SK-MEL-5 (cell line): ENCODE measurements at places on chromosomes 11 and 22. TPM values are rescaled to one million over a fixed set of nuclear protein-coding genes. Genes with fewer than 3 reads are reported as not detected.

GRCh38 chr11:3109921-3110706 lies 52.9 kb upstream of the CARS1 start:
- peak; percentile 67 for DNase-seq

DNA sequence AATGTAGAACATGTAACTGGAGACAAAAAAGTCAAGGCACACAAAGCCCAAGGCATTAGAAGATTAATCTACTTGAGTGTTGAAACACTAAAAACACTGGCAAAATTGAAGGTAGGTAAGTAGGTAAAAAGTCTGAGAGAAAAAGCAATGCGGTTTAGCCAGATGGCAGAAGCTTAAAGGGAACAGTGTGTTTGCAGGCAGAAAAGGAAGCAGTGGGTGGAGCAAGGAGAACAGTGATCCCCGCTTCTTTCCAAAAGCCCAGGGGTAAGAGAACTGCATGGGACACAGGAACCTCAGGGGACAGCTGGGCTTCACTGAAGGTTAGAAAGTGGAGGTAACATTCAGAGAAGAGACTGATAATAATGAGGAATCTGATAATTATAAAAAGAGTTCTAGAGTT lies 16.0 kb downstream of the MRE11 start:
- DNase-seq, result no peak

TYR gene
- total RNA-seq, result 1,340 and 1,434 TPM in 2 replicates

DNA sequence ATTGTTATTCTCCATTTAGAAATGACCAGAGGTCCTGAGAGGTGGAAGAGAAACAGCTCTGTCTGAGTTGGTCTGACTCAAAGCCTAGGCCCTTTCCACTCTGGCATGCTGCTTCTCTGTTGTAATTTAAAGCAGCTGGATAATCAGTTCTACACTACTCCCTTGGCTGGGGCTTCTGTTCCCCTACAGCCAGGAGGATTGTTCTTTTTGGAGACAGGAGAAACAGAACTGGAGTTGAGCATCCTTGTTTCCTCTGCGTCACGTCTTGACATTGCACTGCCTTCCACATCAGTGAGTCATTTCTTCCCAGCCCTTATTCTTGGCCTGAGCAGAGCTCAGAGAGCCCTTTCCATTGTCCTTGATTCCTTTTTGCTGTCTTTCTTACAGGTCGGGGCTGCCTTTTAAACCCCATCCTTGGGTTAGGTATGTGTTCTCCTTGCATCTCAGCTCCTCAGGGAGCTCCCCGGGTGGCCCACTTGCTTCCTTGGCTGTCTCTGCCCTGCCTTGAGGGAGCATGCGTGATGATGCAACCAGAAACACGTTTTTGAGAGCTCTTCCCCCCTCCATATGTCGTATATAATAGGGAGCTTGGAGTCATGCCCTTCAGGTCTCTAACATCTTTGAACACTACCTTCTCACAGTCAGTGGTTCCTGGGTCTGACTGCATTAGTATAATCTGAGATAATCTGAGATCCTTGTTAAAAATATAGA lies 35.7 kb downstream of the CYB5R2 start:
- no peak for DNase-seq

- no peak for DNase-seq
Measured at GRCh38 chr11:70140711-70141485, 62.2 kb upstream of the FADD start.

TUBA8 gene
- total RNA-seq, result 0.50 and 0.88 TPM in 2 replicates

MS4A6E gene
- total RNA-seq, result not detected in 2 replicates

DNA sequence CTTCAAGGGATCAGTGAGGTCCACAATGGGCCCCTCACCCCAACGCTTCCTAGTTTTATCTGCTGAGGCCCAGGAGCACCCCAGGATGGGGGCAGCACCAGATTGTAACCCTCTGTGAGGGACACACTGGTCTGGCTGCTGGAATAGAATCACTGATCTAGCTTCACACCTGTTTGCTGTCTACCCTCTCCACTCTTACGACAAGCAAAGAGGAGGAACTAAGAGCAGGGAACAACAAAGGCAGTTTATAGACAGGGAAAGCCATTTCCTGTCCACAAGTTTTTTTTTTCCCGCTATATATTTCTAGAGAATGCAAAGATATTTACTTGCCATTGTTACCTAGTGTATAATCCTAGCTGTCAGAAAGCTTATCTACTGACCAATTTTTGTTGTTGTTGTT lies 61.0 kb upstream of the CRTAM start:
- no peak for DNase-seq

DNA sequence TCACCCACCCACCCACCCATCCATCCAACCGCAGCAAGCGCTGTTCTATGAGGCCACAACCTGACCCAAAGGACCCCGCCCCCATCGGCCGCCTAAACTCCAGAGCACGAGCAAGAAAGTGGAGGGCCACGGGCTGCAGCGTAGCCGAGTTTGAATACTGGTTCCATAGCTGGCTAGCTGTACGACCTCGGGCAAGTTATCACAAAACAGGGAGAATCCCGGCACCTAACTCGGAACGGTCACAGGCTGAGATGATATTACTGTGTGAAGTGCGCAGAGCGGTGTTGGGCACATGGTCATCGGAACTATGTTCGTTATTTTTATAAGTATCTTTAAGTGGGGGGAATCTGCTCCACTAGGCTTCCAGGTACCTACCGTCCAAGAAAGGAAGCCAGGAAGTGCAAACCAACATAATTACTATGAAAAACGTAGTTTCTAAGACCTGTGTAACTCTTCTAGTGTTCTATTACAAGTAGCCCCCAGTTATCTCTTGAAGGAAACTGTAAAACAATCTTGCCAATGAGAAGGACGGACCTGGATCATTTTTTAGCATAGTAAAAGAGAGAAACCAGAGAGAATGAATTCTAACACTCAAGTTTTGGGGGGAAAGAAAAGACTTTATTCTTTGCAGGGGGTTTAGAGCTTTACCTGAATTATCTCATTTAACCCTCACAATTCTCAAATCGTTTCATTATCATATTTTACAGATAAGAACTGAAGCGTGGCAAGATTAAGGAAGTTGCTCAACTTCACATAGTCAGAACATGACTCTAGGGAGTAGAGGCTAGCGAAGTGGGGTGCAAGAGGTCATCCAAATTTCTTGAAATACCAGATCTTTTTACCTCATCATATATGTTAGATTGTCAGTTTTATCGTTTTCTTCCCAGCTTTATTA lies 663 bp upstream of the BUD13 start:
- DNase-seq, result no peak

OR10A2 gene
- total RNA-seq, result not detected in 2 replicates

OLFML1 gene
- total RNA-seq, result not detected in 2 replicates

DNA sequence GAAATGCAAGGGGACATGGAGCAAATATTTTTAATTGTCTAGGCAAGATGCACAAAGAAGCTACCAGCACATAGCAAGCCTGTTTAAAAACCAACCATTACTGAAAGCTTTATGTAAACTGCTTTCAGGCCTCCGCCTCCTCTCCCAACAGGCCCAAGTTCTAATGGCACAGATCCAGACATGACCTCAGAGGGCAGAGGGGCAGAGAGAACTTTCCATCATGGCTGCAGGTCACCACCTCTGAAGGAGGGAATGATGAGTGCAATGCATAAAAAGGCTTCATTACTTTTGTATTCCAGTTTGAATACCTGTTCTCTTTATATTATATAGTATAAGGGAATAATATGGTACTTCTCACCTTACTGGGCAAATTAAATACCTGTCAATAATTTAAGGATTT lies 15.2 kb downstream of the DDX17 start:
- no peak for DNase-seq

DNA sequence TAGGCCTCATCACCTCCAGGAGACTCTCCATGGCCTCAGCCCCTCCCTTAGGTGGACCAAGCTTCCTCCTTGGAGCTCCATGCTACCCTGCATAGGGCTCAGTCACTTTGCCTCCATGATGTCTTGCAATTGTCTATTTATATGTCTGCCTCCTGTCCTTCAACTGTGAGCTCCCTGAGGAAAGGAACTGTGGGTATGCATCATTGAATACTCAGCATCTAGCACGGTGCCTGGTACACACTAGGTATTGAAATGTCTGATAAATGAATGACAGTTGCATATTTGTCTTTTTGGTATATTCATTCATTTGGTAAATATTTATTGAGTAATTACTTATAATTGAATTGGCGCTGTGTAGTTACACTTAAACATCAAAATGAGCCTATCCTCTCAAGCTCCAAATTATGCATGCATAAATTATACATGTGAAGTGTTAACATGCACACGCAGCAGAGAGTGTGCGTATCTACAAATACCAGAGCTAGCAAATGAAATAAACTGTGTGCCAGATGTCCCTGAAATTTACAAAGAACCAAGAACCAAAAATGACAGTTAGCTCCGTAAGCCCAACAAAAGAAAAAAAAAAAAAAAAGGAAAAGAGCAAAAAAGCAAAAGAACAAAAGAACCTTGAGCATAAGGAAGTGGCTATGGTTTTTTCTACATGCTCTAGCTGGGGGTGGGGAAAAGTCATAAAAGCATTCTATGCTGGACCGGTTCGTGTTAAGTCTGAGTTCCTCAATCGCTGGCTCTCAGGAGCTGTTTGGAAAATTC lies 25.2 kb downstream of the GRAP2 start:
- no peak for DNase-seq

DNA sequence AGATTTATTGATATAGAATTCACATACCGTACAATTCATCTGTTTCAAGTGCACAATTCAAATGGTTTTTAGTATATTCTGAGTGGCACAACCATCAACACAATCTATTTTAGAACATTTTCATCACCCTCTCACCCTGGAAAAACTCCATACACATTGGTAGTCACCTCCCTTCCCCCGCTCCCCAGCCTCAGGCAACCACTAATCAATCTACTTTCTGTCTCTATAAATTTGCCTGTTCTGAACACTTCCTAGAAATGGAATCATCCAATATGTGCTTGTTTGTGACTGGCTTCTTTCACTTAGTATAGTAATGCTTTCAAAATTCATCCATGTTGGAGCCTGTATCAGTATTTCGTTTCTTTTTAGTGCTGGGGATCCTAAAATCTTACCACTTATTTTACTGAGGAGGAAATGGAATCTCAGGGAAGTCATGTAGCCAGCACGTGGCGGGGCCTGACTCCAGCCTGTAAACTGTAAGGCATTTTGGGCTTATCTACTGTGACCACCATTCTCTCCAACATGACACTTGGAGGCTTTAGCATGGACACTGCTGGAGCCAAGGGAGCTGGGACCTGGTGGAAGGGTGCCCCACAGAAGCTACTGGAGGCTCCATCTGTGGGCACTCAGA lies 905 bp upstream of the UCP3 start:
- DNase-seq, result no peak

DNA sequence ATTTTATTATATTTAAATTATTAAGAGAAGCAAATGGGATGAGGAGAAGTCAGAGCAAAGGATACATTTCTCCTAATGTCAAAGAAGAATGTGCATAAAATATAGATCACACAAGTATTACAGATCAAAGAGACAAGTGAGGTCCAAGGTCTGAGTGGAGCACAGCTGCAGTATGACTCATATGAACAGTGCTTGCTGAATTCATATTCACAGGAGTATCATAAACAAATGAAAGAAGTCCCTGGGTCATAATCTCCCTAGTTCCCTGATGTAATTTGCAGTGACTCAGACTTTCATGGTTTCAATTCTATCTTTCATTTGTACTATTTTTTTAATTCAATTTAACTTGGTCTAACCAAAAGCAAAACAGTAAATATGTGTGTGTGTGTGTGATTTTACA lies 499.0 kb upstream of the CCDC179 start:
- peak; percentile 21 for DNase-seq

- DNase-seq, result no peak
Measured at GRCh38 chr11:117212697-117213355, 13.7 kb downstream of the TAGLN start.

DLAT gene
- 50.2 and 51.1 TPM in 2 replicates for total RNA-seq

- DNase-seq, result no peak
Measured at GRCh38 chr22:36184433-36185025, 17.1 kb downstream of the APOL4 start.

- no peak for DNase-seq
Measured at GRCh38 chr11:82146789-82147188, 586.9 kb downstream of the FAM181B start.

GRCh38 chr11:130101661-130102060 lies 32.0 kb downstream of the APLP2 start:
- no peak for DNase-seq

DNA sequence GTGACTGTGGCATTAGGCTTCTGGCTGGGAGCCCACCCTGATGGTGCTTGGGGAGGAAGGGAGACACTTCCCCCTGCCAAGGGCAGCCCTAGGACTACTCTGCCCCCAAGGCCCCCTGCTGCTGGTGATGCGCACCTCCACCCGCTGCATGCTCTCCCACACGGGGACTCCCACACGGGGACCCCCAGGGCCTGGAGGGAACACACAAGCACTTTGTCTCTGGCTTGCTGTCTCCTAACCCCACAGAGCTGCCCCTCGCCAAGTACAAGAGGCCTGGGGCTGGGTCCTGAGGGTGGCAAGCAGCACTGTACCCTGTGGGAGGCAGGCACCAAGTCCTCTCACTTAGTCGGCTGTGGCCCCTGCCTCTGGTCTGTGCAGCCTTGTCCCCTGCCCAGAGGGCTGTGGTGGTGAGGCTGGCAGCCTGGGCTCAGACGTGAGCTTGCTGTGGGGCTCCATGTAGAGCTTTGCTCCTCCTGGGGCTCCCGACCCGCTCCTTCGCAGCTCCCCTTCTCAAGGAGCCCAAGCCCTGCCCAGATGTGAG lies 7.9 kb downstream of the LRRC75B start:
- DNase-seq, result no peak

GRCh38 chr11:1573903-1574237 lies 1.8 kb upstream of the DUSP8 start:
- no peak for DNase-seq

DNA sequence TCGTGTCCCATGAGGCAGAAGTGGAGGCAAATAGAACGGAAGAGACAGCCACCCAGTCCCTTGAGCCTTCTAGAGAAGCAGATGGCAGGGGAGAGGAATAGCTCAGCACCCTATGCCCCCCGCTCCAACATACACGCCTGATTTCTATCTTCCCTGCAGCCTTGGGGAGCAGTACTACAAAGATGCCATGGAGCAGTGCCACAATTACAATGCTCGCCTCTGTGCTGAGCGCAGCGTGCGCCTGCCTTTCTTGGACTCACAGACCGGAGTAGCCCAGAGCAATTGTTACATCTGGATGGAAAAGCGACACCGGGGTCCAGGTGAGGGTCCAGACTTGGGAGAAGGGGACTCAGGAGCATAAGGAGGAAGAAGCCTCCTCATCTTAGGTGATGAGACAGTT lies 6.6 kb downstream of the DPF2 start:
- no peak for DNase-seq

DNA sequence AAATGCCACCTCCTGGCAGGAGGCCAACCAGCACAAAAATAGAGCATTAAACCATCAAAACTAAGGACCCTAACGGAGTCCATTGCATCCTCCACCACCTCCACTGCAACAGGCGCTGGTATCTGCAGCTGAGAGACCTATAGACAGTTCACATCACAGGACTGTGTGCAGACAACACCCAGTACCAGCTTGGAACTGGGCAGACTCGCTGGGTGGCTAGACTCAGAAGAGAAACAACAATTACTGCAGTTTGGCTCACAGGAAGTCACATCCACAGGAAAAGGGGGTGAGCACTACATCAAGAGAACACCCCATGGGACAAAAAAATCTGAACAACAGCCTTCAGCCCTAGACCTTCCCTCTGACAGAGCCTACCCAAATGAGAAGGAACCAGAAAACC lies 11.6 kb upstream of the TMEM45B start:
- DNase-seq, result no peak

C22orf31 gene
- not detected in 2 replicates for total RNA-seq

SEPTIN5 gene
- 13.8 and 16.3 TPM in 2 replicates for total RNA-seq
